ENCODE measurements at places on chromosomes 2 and 18.

- no peak for DNase-seq
Measured at GRCh38 chr2:32812316-32812715, 134.4 kb upstream of the LTBP1 start.

GRCh38 chr18:32213693-32214092 is 23.9 kb downstream of the MEP1B start:
- no peak for DNase-seq

GRCh38 chr2:27714851-27715291 is 51.2 kb downstream of the SLC4A1AP start:
- DNase-seq, result no peak

DNA sequence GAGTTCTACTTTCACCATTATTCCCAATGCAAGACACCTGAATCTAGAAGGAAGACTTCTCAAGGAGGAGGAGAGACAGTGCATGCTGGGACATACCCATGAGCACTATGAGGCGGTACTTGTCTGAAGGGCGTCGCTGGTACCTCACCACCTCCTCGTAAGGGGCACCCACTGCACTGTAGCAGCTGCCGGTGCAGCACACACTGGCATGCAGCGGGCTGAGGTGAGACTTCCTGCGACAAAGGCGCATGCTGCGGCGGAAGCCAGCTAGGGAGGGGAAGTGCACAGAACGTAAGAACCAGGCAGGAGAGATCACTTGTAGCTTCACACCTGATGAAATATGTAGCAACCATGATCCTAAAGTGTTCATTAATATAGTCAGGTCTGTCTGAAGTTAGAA is 12.8 kb upstream of the TMEM237 start:
- DNase-seq, result no peak
